Regular cardiac myocyte (primary cell): ENCODE measurements at places on chromosomes 1 and 21. TPM values are rescaled to one million over a fixed set of nuclear protein-coding genes. Genes with fewer than 3 reads are reported as not detected.

PLPP3 gene
- 72.3 and 110 TPM in 2 replicates for total RNA-seq

TFF3 gene
- total RNA-seq, result 0.58 TPM in 1 of 2 replicates, not detected in the other

MSH4 gene
- 0.38 and 1.4 TPM in 2 replicates for total RNA-seq

CLCA1 gene
- total RNA-seq, result not detected in 2 replicates

CHRM3 gene
- total RNA-seq, result under 0.01 TPM in 2 replicates

OR6Y1 gene
- total RNA-seq, result not detected in 2 replicates

DNALI1 gene
- total RNA-seq, result 2.0 and 5.0 TPM in 2 replicates

BACH1 gene
- 81.1 and 270 TPM in 2 replicates for total RNA-seq

WNT3A gene
- not detected in 2 replicates for total RNA-seq

CHI3L2 gene
- total RNA-seq, result 1.5 and 20.9 TPM in 2 replicates

FCRL2 gene
- total RNA-seq, result not detected in 2 replicates

LCE1C gene
- total RNA-seq, result not detected in 2 replicates

WDR64 gene
- not detected in 2 replicates for total RNA-seq

GUCA2A gene
- total RNA-seq, result not detected in 2 replicates

DYNLT5 gene
- 2.5 and 3.8 TPM in 2 replicates for total RNA-seq

PRAMEF12 gene
- total RNA-seq, result not detected in 2 replicates

FOXD2 gene
- total RNA-seq, result under 0.01 TPM in 2 replicates

FAM72C gene
- total RNA-seq, result 0.56 and 2.5 TPM in 2 replicates

HTR6 gene
- not detected in 2 replicates for total RNA-seq

ILF2 gene
- 151 and 266 TPM in 2 replicates for total RNA-seq

SPEN gene
- 16.9 and 17.8 TPM in 2 replicates for total RNA-seq

TMOD4 gene
- total RNA-seq, result 0.19 TPM in 1 of 2 replicates, not detected in the other

SERPINC1 gene
- total RNA-seq, result not detected in 2 replicates

REG4 gene
- total RNA-seq, result not detected in 2 replicates

GOLT1A gene
- total RNA-seq, result not detected in 2 replicates

DDI2 gene
- 12.5 and 15.8 TPM in 2 replicates for total RNA-seq

PEAR1 gene
- total RNA-seq, result 4.5 and 9.2 TPM in 2 replicates

S100A7 gene
- not detected in 2 replicates for total RNA-seq

LCE2A gene
- total RNA-seq, result not detected in 2 replicates

GREM2 gene
- total RNA-seq, result 0.96 and 1.4 TPM in 2 replicates

MAN1C1 gene
- 0.38 and 6.5 TPM in 2 replicates for total RNA-seq

GPR37L1 gene
- not detected in 2 replicates for total RNA-seq

RPF1 gene
- total RNA-seq, result 35.5 and 44.5 TPM in 2 replicates
